Stimulated activated CD4-positive, alpha-beta T cell treated with anti-CD3 and anti-CD28 coated beads, Interleukin-12 subunit alpha, Interleukin-12 subunit beta, amount 100 ng/mL, for 48 hours (primary cell): ENCODE measurements at places on chromosomes 7 and 10.

- DNase-seq = no peak
Measured at GRCh38 chr7:50304911-50305582, 531 bp downstream of the IKZF1 start.

DNA sequence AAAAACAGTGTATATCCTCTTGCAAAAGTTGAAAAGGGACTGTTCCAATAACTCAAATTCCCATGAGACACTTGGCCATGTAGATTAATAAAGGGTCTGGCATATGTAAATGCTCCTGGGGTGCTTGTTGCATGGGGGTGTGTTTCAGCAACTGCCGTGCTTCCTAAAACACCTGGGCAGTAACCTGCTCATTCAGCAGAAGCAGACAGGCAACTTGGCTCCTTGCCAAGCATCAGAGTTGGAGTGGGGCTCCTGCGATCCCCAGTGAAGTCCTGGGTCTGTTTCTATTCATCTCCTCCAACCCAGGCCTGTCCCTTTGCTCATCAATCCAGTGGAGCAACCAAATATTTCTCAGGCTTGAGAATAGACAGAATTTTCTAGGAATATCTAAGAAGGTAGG, 42.2 kb upstream of the ADAM12 start:
- no peak for DNase-seq

DNA sequence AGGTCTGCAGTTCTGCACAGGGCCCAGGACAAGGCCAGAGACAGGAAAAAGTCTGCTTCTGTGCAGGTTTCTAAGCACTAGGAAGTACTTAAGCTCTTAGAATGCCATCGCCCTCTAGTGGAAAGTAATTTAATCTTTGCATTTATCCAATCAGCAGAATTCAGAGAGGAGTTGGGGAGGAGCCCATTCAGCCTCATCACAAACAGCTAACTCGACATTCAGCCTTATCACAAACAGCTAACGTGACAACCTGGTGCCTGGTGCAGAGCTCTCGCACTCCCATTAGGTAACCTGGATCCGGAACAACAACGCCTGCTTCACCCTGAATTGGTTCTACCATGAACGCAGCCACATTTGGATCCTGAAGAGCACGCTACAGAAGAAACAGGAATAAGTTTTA, 15.2 kb downstream of the OAT start:
- no peak for DNase-seq

DNA sequence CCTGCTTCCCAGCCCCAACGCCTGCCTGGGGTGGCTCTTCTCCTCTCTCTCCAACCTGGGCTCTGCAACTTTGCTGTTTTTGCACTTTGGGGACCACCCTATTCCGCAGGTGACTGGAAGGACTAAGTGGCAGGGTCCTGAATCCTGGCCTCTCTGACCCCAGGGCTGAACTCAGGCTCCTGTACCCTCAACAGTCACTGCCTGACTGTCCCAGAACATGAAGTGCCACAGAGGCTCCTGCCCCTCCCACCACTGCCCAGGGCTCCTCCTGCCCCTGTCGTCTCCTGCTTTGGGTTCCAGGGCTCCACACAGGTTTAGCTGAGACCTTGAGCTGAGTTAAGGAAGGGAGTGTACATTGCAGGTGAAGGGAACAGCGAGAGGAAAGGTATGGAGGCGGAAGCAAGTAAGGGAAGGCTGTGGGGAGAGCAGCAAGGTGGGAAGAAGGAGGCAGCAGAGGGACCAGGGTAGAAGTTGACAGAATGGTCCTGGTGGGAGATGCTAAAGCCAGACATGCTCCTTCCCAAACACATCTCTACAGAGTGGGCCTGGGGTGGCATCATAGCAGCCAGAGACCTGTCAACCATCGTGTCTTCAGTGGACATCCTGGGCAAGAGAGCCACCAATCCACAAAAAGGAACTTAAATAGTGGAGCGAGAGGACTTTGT, 5.7 kb upstream of the GRID1 start:
- DNase-seq = no peak

- DNase-seq = no peak
Measured at GRCh38 chr7:82736633-82737032, 293.1 kb upstream of the CACNA2D1 start.

GRCh38 chr10:62907470-62908212, 91.5 kb upstream of the EGR2 start:
- no peak for DNase-seq

DNA sequence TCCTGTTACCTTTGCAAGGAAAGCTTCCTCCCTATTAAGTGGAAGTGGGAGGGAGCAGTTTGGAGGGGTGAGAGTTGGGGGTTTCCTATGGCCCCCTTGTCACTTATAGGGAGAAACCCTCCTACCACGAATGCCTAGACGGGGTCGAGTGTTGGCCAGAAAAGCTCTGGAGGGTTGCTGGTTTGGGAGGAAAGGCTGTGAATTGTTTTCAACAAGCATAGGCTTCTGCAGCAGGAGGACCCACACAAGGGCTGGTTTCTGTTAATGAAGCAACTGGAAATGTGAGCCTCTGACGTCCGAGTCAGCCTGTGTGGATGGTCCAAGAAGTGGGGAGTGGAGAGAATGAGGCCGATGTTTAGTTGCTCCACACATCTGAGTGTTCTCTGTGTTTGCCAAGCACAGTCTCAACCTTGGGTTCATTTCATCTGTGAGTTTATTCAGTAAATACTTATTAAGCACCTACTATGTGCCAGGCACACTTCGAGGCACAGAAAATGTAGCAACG, 37.3 kb upstream of the LEP start:
- DNase-seq = no peak

DNA sequence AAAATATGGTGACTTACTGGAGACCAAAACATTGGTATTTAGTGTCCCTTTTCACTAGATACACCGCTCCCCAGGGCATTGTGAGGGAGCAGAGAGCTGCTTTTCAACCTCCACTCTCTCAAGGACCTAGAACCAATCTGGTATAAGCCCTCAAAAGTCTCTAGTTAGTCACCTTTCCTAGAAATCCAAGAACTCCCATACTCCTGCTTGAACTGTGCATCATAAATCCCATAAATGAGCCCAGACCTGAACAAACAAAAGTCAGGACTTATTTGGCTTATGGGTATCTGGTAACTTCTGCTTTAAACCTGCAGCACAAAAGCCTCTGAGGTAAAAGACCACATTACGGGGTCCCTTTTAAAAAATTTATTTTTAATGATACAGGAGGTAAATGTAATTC, 603.1 kb upstream of the LRRTM3 start:
- no peak for DNase-seq

- peak; percentile 88 for DNase-seq
Measured at GRCh38 chr7:44978511-44979366, at the start of gene MYO1G. MYO1G (minus strand) TSS chr7:44979015; CDS start chr7:44978961, 54 bp downstream.

- no peak for DNase-seq
Measured at GRCh38 chr7:33868166-33868565, 37.2 kb upstream of the BMPER start.

GRCh38 chr7:26179826-26180497, 20.6 kb downstream of the HNRNPA2B1 start:
- no peak for DNase-seq

GRCh38 chr10:63664341-63664885, 143.2 kb downstream of the REEP3 start:
- DNase-seq = no peak

GRCh38 chr7:100585511-100586265, at the start of gene LRCH4:
LRCH4 (minus strand) TSS chr7:100586129; CDS start chr7:100586100, 29 bp downstream.
- DNase-seq = peak; percentile 46

DNA sequence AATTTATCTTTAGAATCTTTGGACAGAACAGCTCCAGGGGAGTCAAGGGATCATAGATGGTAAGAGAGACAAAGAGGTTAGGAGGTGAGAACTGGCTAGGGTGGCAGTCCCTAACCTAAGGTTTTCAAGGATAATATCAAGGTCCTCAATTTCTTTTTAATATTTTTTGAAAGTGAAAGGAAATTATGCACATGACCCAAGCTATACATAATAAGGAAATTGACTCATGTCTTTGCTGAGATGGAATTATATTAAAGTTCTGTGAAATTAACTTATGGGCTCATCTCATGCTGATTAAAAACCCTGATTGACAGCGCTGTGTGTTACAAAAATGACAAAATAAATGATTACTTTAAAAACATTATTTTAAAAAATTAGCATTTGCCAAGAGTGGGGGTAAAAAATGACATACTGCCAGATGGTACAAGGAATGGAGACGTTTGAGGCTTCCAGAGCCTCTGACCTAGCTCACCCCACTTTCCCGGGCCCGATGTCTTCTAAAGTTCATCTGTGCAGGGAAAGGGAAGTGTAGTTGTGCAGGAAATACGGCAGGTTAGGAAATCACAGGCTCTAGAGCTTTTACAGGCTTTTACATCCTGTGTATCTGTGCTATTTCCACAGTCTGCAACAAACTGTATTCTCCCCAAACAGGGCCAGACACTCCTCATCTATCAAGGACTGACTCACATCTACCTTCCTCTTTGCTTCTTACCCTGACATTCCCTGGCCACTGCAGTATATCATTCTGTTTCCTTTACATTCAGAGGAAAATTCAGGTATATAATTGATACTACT, 185.6 kb upstream of the PRSS58 start:
- no peak for DNase-seq

- DNase-seq = no peak
Measured at GRCh38 chr10:21238717-21239116, 286.8 kb downstream of the SKIDA1 start.

GRCh38 chr7:157477550-157478212, 140.9 kb downstream of the DNAJB6 start:
- no peak for DNase-seq

DNA sequence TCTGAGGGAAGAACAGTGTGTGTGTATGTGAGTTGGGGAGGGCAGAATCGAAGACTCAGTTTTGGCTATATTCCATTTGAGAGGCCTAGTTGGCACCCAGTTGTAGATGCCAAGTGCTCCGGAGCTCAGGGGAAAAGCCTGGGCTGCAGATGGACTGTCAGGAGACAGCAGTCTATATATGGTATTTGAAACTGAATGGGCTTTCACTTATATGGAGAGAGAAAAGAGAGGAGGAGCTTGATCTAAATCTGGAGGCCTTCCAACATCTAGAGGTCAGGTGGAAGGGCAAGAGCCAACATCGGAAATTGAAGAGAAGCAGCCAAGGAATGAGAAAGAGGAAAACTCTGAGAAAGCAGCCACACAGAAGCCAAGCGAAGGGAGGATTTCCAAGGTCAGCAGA, 350.8 kb upstream of the BMPER start:
- DNase-seq = no peak

- DNase-seq = no peak
Measured at GRCh38 chr10:30116041-30116491, 56.7 kb upstream of the JCAD start.

GRCh38 chr7:78355834-78356233, 557.3 kb downstream of the PHTF2 start:
- no peak for DNase-seq

- DNase-seq = no peak
Measured at GRCh38 chr7:38127216-38128207, 50.5 kb upstream of the STARD3NL start.

GRCh38 chr7:36423633-36424032, 34.0 kb downstream of the ANLN start:
- no peak for DNase-seq

- no peak for DNase-seq
Measured at GRCh38 chr10:66990143-66990830, 64.5 kb downstream of the LRRTM3 start.

DNA sequence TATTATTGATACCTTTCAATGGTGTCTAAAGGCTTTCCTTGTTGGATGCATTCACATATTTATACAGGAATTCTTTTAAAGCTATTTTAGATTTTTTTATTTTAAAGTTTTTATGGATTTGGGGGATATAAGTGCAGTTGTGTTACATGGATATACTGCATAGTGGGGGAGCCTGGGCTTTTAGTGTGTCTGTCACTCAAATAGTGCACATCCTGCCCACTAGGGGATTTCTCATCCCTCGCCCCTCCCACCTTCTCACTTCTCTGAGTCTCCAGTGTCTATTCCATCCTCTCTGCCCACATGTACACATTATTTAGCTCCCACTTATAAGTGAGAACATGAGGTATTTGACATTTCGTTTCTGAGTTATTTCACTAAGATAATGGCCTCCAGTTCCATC, 154.0 kb upstream of the MKI67 start:
- DNase-seq = no peak

- no peak for DNase-seq
Measured at GRCh38 chr10:129396021-129396722, 70.9 kb upstream of the MGMT start.

DNA sequence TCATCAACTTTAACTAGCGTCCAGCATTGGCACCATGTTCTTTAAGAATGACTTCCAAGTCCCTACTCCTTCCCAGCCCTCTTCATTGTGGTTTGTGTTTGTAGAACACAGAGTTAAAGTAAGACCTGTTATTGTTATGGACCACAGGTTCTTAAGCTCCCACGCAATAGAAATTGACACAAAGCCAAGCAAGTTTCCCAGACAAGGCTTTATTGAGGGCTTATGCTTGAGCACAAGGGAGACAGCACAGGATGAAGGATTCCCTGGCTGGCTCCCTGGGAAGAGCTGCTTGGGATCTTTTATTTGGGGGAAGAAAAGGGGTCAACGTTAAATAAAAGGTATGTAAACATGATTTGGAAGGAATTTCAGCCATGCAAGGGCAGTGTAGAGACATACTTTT, 44.3 kb upstream of the PRKCQ start:
- no peak for DNase-seq

DNA sequence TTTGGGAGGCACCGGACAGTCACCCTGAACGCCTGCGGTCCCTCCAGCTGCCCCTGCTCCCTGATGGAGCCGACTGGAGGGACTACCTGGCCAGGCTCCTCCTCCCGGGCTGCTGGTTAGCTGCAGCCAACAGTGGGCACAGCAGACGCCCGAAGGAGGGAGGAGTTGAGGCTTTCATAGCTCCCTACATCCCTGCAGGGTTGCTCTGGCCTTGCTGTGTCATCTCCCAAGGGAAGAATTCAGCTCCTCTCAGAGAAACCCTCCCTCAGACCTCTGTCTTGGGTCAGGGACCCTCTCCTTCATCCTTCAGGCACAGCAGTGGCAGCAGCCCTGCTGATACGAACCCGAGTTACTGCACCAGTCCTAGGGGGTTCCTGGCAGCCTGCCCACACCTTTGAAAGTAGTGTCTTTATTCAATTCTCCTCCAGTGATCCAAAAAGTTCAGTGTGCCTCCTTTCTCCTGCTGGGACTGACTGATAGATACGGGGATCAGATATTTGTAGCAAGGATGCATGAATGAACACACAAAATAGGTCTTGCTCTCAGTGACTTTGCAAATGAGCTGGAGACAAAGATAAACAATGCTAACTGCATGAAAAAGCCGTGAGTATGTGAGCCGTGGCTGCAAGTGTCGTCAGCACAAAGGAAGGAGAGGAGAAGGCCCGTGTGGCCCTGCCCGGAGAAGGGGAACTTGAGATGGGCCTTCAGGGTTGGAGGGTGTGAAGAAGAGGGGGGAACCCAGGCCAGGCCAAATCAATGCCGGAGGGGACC, 136.6 kb downstream of the PRKAG2 start:
- DNase-seq = no peak

- DNase-seq = no peak
Measured at GRCh38 chr7:18087026-18087686, 59.5 kb upstream of the PRPS1L1 start.
